Activated CD4-positive, alpha-beta T cell treated with anti-CD3 and anti-CD28 coated beads, Interleukin-2, amount 50 U/mL, for 1 hour (primary cell): ENCODE measurements at places on chromosomes 6 and 20.

DNA sequence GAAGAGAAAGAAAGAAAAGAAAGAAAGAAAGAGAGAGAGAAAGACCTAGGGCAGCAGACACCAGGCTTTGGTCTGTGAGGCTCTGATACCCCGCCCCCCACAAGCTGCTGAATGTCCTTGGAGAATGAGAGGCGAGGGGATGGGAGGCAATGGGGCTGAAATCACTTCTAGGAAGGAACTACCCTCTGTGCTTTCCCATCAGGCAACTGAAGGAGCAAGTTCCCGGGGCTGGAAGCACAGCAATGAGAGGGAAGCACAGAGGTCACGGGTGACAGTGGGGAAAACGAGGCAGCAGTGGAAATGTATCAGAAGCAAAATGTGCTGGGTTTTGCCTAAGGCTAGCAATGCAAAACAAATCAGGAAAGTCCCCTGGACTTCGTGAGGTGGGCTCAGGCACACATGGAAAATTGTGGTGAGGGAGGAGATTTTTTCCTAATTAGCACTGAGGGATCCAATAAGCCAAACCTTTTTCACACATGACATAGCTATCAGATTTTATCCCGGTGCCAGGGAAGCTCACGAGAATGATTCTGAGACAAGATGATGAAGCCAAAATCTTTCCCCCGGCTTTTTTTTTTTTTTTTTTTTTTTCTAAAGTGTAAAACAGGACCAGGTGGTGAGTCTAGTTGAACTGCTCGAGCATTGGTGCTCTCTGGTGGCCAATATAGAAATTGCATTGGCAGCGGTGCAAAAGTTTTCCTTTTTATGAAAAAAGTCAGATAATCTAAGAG lies 16.8 kb upstream of the ARFGEF2 start:
- DNase-seq = peak; percentile 69

- DNase-seq = no peak
Measured at GRCh38 chr6:97215157-97215769, 67.8 kb downstream of the MMS22L start.

- no peak for DNase-seq
Measured at GRCh38 chr6:159193923-159194322, 24.7 kb downstream of the FNDC1 start.

GRCh38 chr20:41655962-41656618 lies 37.9 kb upstream of the CHD6 start:
- DNase-seq = no peak

DNA sequence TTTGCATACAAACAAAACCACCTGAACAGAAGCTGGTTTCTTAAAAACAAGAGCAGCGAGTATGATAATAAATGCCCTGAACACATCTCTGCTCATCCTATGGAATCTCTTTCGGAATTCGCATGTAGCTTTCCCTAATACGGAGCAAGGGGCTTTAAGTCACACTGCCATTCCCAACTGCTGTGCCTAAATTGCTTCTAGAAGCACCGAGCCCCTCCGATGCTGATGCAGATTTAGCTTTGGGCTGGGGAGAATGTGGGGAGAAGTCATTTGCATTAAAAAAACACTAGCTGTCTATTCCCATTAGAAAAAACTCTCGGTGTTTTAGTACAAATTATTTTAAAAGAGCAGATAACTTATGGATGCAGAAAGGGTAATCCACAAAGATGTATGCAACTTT lies 76.9 kb downstream of the CD83 start:
- DNase-seq = no peak

- no peak for DNase-seq
Measured at GRCh38 chr6:16267428-16268263, 29.3 kb downstream of the GMPR start.

DNA sequence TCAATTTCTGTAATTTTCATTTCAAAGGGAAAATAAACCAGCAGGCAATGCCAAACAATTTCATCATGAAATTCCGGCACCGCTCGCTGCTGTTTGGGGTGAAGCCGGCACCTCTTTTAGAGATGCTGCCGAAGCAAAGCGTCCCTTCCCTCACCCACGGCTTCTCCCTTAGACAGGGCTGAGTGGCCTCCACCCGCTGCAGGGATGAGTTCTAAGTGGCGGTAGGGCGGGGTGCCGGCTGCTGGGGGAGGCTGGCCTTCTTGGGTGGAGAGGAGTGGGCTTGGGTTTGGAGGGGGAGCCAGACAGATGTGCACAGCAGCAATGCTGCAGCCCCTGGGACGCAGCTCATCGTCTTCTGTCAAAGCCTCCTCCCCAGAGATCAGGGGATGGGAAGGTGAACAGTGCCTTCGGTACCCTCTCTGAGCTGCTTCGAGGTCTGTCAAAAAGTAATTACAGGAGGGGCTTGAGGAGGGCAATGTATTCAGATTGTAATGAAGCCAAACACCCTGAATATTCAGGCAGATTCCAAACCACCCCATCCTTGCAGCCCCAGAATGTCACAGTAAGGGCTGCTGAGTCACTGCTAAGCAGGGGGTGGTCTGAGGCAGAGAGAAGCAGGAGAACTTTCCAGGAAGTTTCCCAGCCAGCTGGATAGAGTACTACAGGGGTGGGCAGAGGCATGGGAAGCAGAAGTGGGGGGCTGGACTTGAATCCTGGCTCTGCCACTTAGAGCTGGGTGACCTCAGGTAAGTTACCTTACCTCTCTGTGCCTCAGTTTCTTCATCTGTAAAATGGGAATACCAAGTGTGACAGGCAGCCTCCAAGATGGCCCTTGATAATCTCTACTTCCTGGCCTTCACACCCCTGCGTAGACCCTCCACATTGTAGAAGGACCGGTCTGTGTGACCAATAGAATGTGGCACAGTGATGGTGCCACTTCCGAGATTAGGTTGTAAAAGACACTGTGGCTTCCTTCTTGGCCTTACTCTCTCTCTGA lies 96.6 kb downstream of the SULF2 start:
- DNase-seq = no peak

DNA sequence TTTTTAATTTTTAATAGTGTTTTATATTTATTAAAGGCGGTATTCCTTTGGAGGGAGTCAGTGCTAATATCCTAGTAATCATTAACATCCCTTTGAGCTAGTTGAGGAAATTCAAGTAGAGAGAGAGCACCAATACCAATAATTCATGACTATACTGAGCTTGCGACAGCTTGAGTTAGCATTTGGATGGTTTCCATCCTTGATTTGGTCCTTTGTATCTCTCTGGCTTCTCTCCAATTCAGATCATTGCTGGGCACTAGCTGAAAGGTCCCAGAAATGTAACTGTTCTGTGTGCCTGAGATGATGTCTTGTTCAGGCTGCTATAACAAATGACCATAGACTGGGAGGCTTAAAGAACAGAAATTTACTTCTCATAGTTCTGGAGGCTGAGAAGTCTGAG lies 77.0 kb downstream of the RNF144B start:
- DNase-seq = no peak

DNA sequence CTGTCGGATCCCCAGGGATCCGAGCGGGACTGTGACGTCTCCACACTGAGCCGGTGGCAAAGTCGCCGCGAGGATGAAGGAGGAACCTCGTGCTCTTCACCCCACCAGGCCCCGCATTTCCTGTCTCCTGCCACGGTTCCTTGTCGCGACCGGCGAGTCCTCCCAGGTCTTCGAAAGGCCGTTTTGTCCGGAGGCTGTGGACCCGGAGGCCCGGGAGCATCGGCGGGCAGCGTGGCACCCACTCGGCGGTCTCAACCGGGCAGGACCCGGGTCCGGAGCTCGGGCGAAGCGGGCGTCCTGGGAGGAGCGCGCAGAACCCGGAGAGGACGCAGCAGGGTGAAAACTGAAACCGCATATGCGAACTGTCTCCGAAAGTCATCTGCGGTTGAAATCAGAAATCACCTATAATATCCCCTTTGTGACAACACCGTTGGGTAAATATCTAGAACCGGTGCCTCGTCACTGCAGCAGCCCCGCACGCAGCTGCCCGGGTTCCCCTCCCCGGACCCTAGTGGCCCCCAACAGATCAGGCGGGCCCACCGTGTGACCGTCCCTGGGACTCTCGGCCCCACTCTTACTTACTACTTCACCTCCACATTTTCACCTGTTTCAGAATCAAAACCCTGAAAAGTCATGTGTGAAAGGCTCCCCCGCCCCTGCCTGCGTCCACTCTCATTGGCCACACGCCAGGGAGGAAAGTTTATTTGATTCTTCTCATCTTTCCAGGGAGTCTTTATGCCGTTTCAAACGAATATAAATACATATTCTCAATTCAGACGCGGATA lies 3.1 kb upstream of the ULBP2 start:
- DNase-seq = peak; percentile 39

- DNase-seq = peak; percentile 56
Measured at GRCh38 chr6:26156850-26157250, 69.6 kb downstream of the HFE start.

DNA sequence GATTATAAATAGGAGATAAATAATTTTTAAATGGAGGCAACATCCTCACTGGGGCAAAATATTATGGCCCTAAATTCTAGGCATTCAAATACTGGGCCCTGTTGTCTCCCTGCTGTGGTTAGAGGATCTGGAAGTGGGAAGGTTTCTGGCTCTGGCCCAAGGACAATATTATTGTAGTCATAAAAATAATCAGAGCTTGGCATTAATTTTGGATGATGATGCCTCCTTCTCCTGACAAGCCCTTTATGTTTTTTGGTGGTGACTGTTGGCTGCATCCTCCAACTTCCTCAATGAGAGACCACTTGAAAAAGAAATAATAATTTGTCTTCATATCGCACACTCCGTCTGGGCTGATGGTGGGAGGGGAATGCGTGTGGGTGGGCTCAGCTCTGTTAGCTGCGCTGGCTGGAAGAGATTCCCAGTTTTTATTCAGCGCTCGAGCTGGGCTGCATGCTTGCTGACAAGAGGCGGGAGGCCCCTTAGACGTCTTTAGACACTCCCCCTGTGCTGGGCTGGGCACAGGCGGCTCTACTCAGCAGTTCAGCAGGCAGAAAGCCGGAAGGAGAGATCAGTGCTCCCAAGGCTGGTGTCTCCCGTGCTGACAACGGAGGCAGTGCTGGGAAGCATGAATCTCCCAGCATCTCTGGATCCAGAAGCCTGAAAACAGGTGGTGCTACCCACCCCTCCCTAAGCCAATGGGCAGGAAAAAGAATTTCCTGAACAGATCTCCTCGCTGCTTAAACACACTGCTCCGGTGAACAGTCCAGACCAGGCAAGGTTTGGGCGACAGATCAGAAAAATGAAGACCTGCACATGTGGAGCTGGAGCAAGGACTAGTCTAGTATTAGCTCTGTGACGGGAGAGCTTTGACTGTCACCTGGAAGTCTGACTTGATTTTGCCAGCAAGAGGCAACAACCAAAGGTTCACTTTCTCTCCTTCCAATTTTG lies 97.7 kb downstream of the SYCP2 start:
- DNase-seq = no peak
